A172 (cell line): ENCODE measurements at places on chromosomes 7 and 10. TPM values are rescaled to one million over a fixed set of nuclear protein-coding genes. Genes with fewer than 3 reads are reported as not detected.

Gene FAM25C
- not detected in 2 replicates for total RNA-seq

Gene FZD8
- total RNA-seq, result 4.9 and 5.8 TPM in 2 replicates

Gene FAM25A
- not detected in 2 replicates for total RNA-seq

Gene OGDH
- total RNA-seq, result 84.1 and 84.9 TPM in 2 replicates

Gene RASA4B
- total RNA-seq, result 0.07 and 3.9 TPM in 2 replicates

Gene TOMM7
- 210 and 391 TPM in 2 replicates for total RNA-seq

Gene GHRHR
- total RNA-seq, result not detected in 2 replicates

Gene SLC18A2
- not detected in 2 replicates for total RNA-seq

GRCh38 chr10:52390388-52390787 is 76.3 kb downstream of the DKK1 start:
- no peak for DNase-seq

- no peak for DNase-seq
Observed at GRCh38 chr10:98720551-98720950, 273.8 kb upstream of the HPS1 start.

DNA sequence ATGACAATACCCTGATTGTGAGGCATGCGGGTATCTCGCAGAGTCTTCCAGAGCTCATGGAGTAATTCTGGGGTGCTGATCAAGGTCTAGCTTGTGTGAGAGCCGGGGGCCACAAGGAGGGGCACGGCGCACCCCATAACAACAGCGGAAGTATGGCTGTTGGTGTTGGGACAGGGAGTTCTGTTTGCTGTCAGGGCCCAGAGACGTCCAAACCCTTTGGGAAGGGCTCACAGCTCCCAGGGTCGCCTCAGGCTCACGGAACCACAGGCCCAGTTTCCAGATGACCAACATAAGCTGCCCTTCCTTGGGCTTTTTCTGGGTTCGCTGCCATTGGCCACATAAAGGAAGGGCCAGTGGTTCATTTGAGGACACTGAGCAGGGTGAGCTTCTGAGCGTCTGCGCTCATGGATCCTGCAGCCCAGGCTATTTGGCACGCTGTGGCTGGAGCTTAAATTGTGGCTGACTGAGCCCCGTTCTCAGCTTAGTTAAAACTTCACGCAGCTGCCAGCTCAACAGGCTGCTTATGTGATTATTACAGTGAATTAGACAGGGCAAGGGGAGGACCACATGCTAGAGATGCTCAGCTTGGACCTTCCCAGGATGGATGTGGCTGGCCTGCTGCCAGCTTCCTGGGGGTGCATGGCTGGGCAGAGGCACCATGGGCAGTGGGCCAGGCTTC is 92.3 kb downstream of the DNAJB6 start:
- no peak for DNase-seq

- DNase-seq, result no peak
Observed at GRCh38 chr7:141573511-141573910, 22.3 kb downstream of the AGK start.

- no peak for DNase-seq
Observed at GRCh38 chr10:119511828-119512515, 30.5 kb downstream of the RGS10 start.

GRCh38 chr7:108488768-108489538 is 32.7 kb upstream of the NRCAM start:
- no peak for DNase-seq

GRCh38 chr10:46305079-46305818 is 18.5 kb downstream of the ANTXRL start:
- no peak for DNase-seq

DNA sequence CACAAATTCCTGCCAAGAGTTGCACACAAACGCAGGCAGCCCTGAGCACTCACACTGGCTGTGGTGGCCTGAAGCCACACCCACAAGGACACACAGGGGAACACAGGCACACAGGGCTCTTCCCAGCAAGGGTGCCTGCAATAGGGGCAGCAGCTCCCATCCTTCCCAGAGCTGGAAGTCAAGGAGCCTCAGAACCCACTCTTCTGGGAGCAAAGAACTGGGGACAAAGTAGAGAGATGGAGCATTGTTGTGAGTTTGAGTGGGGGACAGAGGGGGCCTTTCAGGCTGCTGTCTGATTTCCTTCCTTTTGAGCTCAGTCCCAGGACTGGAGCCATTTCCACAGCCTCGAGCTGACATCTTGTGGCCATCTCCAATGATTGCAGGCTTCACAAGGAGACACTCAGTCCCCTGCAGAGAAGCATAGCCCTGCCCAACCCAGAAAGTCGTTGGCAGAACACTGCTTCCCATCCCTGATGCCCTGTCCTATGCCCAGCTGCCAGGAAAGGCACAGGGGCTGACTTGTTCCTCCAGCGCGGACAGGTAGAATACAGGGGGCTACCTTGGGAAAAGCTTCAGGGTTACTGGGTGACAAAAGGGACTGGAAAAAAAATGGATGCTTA is 34.4 kb upstream of the SLF2 start:
- peak; percentile 88 for DNase-seq

GRCh38 chr10:94155722-94156271 is 162.1 kb downstream of the PLCE1 start:
- no peak for DNase-seq

- DNase-seq, result peak; percentile 45
Observed at GRCh38 chr10:52488606-52489485, 174.8 kb downstream of the DKK1 start.

- no peak for DNase-seq
Observed at GRCh38 chr10:12589291-12589690, 239.9 kb downstream of the CAMK1D start.

DNA sequence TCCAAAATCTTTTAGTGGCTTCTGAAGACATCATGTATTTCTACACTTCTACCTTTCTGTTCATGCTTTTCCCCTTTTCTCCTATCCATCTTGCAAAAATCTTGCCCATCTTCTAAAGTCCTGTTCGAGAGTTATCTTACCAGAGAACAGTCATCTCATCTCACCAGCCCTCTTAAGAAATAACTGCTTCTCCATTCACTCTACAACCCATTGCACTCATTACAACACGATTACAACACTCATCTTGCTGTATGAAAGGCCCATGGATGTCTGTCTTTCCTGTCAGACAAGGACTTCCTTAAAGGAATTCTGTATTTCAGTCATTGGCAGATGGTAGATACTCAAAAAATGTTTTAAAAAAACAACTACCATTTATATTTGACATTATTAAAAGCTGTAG is 30.8 kb downstream of the ZNF438 start:
- no peak for DNase-seq

DNA sequence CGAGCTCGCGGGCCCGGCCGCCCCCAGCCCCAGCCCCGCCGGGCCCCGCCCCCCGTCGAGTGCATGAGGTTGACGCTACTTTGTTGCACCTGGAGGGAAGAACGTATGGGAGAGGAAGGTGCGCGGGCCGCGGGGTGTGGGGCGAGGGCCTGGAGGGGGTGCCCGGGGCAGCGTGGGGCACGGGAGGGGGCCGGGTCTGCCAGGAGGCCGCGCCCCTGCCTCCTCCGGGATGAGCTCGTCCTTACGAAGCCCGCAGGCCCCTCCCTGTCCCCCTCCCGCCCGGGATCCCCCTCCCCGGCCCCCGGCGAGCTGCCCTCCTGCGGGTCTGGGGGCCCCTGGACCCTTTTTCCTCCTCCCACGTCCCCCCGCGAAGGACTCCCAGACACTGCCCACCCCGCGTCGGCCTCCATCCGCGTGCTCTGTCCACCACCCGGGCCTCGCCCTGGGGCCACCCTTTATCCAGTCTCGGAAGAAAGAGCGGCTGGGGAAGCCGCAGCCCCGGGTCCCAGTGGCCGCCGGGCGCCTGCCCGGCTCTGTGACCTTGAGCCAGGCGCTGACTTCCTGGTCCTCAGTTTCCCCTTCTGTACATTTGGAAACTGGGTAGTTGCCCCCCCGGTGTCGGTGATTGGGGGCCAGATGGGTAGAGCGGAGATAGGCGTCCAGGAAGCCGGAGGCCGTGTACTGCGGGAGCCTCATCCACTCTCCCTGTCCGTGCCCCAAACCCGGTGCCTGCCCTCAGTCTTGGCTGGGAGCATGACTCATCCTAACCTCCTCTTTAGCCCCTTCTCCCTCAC is 521 bp downstream of the LIMK1 start:
- peak; percentile 80 for DNase-seq

GRCh38 chr10:84333864-84334451 is 5.6 kb downstream of the CCSER2 start:
- peak; percentile 49 for DNase-seq

- DNase-seq, result no peak
Observed at GRCh38 chr10:97876402-97876801, 26.8 kb downstream of the GOLGA7B start.

DNA sequence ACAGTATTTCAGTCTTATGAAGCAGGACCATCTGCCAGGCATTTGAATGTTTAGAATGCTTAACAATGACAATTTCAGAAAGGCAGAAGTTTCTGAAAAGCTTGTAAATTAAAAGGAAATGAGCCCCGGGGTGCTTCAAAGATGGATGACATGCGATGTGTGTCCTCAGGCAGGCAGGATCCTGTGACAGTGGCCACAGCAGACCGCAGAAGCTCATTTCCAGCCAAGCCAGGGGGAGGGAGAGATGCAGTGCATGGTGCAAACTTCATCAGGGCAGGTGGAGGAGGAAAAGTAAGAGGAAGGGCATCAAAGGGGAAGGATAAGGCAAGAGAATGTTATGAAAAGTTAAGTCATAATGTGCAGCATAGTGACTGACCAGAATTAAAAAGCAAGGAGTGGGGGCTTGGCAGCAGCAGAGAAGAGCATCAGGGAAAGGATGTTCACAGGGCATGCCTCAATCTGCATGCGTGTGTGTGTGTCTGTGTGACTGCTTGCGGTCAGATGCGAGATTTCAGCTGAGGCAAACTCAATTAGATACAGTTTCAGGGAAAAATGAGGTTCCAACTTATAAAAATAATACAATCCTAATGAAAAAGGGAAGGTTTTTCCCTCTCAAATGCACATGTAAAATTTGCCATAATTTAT is 173.7 kb downstream of the COBL start:
- DNase-seq, result no peak

GRCh38 chr7:116198748-116199410 is 11.5 kb upstream of the TES start:
- no peak for DNase-seq

GRCh38 chr7:28688651-28689050 is 269.5 kb downstream of the TRIL start:
- DNase-seq, result peak; percentile 64

DNA sequence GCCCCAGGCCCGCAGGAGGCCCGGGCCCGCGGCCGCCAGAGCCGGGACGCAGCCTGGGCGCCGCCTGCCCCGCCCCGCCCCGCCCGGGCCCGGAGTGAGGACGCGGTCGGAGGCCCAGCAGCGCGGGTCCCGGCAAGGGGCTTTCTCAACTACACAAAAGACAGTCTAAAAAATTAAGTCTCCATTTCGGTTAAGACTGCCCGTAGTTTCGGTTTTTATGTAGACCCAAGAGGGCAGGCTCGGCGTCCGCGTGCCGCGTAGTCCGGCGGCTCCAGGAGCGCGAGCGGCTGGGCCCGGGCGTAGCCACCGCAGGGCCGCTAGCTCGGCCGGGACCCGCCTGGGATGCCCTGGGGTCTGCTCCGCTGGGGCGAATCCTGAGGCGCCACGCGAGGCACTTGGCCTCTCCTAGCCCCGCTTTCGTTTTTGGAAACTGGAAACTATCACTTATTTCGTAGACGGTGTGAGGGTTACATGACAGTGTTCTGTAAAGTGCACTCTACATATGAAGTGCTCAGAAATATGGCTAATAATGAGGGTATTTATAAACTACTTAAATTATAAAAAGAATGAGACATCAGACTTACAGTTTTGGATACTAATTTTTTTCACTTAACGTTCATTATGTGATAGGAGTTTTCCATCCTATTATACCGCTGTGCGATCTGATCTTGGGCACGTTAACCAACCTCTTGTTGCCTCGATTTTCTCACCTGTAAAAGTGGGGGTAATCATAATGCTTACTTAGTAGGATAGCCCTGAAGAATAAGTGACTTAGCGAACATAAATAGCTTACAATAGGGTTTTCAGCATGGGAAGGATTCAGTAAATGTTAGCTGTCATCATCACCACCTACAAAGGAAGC is 573 bp downstream of the BLVRA start:
- DNase-seq, result no peak
